GM12864 (cell line): ENCODE measurements at places on chromosomes 3 and 15.
A peak's percentile ranks its signal among the peaks of the same experiment; 100 is the strongest.

GRCh38 chr3:112445839-112446238 lies 53.4 kb downstream of the BTLA start:
- DNase-seq = no peak

GRCh38 chr15:100918034-100918689 lies 995 bp upstream of the LRRK1 start:
- no peak for DNase-seq

DNA sequence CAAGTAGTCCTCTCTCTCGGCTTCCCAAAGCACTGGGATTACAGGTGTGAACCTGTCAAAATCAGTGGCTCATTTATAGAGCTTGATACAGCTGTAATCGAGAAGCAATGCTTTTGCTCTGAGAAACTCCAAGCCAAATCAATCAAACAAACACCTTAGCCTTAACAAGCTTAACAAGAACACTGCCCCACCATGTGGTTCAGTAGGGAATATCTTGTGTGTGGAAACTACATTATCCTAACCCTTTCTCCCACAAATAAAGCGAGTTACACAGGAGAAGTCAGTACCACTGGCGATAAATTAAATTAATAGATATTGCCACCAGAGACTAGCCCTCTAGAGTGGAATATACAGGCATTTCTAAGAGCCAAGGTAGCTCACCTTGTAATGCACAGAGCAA lies 13.9 kb downstream of the CDAN1 start:
- DNase-seq = no peak

DNA sequence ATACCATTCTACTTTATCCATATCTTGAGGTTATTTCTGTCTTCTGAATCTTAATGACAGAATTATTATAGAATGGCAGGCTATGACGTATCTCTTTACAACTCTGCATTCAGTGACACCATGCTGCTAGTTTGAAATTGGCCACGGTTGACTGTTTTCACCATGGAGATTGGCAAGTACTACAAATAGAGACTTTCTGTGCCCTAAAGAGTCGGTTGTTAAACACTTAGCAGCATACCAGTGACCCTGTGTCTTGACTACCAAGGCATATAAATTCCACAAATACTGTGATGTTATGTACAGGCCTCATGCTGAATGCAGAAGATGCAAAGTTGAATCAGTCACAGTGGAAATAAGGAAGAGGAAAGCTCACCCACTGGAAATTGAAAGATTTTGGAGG lies 67.0 kb upstream of the CADPS start:
- DNase-seq = no peak

GRCh38 chr3:197811343-197811742 lies 20.3 kb downstream of the LRCH3 start:
- DNase-seq = no peak

GRCh38 chr3:122332551-122332950 lies 7.5 kb downstream of the CSTA start:
- no peak for DNase-seq

- peak; percentile 18 for DNase-seq
Observed at GRCh38 chr3:98188545-98188944, 22.0 kb downstream of the OR5H15 start.

DNA sequence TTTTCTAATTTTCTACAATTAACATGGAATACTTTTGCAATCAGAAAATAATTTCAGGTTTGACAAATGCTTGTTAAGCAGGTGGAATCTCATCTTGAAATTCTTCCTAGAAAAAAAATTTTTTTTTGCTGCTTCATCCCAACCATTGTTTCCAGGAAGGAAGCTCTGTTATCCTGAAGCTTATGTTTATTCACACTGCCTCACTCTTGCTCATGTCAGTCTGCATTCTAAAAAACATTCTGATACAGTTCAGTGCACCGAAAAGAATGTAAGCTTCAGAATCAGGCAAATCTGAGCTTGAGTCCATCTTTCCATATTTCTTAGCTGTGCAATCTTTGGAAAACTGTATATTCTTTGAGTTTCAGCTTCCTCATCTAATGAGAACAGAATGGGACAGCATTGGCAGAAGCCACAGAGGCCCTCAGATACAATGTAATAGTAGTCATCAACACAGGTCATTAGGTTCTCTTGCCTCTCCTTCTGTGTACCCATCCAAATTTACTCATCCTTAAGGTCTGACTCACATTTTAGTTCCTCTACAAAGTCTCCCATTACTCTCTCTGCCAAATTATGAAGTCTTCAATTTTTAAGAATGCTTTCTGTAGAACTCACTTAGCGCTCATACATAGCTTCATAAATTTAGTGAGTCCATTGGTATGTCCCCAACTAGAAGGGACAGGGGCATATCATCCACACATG lies 881.8 kb upstream of the NR2F2 start:
- no peak for DNase-seq

- no peak for DNase-seq
Observed at GRCh38 chr3:179082416-179082815, 10.8 kb upstream of the ZMAT3 start.

- no peak for DNase-seq
Observed at GRCh38 chr3:8840556-8840955, 71.1 kb upstream of the OXTR start.

- no peak for DNase-seq
Observed at GRCh38 chr15:85609492-85609891, 185.2 kb downstream of the KLHL25 start.

- DNase-seq = no peak
Observed at GRCh38 chr15:43316016-43316970, 14.1 kb downstream of the LCMT2 start.

GRCh38 chr3:127422663-127423375 lies 135.0 kb upstream of the PRR20G start:
- DNase-seq = no peak

GRCh38 chr3:136122006-136122405 lies 74.1 kb downstream of the MSL2 start:
- no peak for DNase-seq

- no peak for DNase-seq
Observed at GRCh38 chr3:64909757-64910467, 222.1 kb upstream of the ADAMTS9 start.

GRCh38 chr15:68389936-68390817 lies 41.8 kb downstream of the ITGA11 start:
- peak; percentile 24 for DNase-seq

GRCh38 chr3:42114130-42114725 lies 23.1 kb downstream of the TRAK1 start:
- DNase-seq = no peak

GRCh38 chr15:47587940-47588802 lies 129.1 kb upstream of the SEMA6D start:
- no peak for DNase-seq

- no peak for DNase-seq
Observed at GRCh38 chr3:133561679-133562078, 11.8 kb upstream of the CDV3 start.

DNA sequence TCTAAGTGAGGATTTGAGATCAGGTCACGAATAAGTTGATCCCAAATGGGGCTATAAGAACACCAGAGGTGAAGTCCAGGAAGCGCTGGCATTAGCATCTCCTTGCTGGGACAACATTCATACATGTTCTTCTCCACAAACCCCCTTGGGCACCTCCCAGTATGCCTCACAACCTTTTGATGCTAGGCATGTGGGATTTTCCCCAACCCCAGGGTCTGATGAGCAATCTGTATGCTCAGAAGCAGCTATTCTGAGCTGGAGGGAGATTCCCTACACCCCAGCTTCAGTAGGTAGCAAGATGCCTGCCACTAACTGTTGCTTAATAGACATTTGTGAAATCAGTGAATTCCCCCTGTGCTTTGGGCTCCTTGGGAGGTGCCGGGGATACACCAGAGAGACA lies 32.2 kb downstream of the SLC6A11 start:
- peak; percentile 21 for DNase-seq

GRCh38 chr3:59006634-59007517 lies 42.9 kb downstream of the CFAP20DC start:
- DNase-seq = no peak

DNA sequence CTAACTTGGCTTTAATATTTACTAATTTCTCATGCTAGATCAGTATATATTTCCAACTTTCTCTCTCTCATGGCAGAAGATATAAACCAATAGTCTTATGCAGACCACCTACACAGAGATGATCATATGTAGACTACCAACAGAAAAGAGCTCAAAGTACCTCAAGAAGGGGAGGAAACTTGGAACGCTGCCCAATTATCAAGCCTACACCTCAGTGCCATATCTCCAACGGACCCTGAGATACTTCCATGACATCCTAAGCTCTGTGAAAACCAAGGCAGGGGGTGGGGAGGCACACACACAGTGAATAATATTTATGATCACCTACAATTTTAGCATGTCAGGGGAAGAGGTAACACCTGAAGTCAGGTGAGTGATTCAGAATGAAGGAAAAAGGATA lies 100.6 kb downstream of the STAG1 start:
- DNase-seq = no peak
